ENCODE measurements at places on chromosomes 2 and 18. TPM values are rescaled to one million over a fixed set of nuclear protein-coding genes. Genes with fewer than 3 reads are reported as not detected.
A peak's percentile ranks its signal among the peaks of the same experiment; 100 is the strongest.

The APCDD1 gene
- total RNA-seq = 3.0 TPM

- DNase-seq = no peak
Measured at GRCh38 chr2:191693778-191694177, 15.8 kb downstream of the NABP1 start.

DNA sequence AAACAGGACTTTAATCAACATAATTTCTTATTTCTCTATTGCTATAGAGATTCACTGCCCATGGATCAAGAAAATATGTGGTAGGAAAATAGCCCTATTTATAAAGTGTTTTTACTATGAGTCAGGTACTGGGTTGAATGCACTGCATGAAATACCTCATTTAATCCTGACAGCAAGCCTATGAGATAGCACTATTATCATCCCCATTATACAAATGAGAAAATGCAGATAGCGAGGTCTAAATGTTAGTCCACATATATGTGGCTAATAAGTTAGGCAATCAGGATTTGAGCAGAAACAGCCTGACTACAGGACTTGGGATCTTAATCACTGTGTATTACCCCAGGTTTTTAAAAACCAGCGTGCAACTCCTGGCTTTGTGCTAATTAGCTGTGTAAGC is 8.5 kb upstream of the LYPD1 start:
- no peak for DNase-seq

DNA sequence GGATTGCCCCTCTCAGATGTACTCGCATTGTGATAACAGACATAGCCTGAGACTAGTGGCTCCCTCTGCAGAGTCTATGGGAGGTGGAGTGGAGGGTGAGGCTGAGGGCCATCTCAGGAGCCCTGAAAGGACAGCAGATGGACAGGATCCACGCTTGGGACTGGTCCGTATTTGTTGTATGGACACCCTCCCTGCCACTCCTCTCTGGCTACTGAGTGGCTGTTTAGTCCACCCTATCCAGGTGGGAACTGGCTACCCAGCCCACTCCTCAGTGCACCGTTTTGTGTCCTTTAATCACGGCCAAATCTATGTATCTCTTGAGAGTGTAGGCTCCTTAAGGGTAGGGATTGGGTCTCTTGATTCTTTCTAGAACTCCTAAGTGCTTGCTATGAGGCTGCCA is 4.5 kb upstream of the GLI2 start:
- peak; percentile 40 for DNase-seq

- no peak for DNase-seq
Measured at GRCh38 chr2:18703555-18703954, 114.2 kb upstream of the NT5C1B start.

The KCMF1 gene
- 149 TPM for total RNA-seq

The SNORC gene
- 2.1 TPM for total RNA-seq

The TTLL4 gene
- 106 TPM for total RNA-seq

GRCh38 chr2:76667821-76668271 is 854.3 kb downstream of the LRRTM4 start:
- DNase-seq = no peak

GRCh38 chr2:15059870-15060512 is 427.5 kb downstream of the LRATD1 start:
- no peak for DNase-seq

The ATP6V1C2 gene
- total RNA-seq = 0.74 TPM

GRCh38 chr2:230708204-230708603 is 4.4 kb upstream of the CAB39 start:
- no peak for DNase-seq
